ENCODE measurements at places on chromosomes 11 and 22.

DNA sequence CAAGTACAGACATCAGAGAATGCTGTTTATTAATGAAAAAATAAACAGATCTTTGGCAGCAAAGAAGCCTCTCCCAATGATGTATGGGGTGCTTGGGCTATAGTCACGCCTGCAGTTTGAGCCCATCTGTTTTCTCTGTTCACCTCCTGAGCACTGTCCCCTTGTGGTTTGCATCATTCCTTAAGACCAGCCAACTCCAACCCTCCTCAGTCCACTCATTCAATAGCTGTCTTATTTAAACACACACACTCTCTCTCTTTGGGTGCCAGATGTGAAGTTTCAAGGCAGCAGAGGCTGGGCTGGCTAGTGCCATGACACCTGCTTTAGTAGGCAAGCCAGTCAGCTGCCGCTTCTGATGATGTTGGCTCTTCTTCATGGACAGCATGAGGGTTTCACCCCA is 58.1 kb downstream of the POLD3 start:
- no peak for DNase-seq

DNA sequence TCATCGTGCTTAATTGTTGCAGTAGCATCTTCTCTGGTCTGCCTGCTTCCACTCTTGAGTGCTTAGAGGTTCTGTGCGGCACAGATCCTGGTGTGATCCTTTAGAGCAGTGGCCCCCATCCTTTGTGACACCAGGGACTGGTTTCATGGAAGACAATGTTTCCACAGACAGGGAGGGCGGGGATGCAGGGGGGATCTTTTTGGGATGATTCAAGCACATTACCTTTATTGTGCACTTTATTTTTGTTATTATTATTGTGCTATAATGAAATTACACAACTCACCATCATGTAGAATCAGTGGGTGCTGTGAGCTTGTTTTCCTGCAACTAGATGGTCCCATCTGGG is 76.8 kb upstream of the SHANK2 start:
- DNase-seq = no peak

DNA sequence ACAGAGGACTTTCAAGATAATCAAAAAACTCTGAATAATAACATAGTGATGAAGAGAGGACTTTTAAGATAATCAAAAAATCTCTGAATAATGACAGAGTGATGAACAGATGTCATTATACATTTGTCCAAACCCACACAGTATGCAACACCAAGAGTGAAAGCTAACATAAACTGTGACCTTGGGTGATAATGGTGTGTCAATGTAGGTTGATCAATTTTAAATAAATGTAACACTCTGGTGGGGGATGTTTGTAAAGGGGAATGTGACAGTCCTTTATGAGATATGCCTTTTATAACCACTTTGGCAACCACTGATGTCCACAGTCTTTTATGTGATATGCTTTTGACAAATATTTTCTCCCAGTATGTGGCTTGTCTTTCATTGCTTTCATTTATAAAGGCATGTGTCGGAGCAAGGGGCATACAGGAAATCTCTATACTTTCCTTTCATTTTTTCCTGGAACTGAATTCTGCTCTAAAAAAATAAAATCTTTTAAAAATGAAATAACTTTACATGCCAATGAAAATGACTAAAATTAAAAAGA is 10.3 kb upstream of the OR9G1 start:
- no peak for DNase-seq

- peak; percentile 41 for DNase-seq
Observed at GRCh38 chr11:2928605-2929530, at the start of gene PHLDA2. TSS of gene PHLDA2 (minus strand) at chr11:2929420. CDS start at chr11:2929364, 56 bp downstream.

- no peak for DNase-seq
Observed at GRCh38 chr11:68525930-68526329, 65.4 kb downstream of the PPP6R3 start.

DNA sequence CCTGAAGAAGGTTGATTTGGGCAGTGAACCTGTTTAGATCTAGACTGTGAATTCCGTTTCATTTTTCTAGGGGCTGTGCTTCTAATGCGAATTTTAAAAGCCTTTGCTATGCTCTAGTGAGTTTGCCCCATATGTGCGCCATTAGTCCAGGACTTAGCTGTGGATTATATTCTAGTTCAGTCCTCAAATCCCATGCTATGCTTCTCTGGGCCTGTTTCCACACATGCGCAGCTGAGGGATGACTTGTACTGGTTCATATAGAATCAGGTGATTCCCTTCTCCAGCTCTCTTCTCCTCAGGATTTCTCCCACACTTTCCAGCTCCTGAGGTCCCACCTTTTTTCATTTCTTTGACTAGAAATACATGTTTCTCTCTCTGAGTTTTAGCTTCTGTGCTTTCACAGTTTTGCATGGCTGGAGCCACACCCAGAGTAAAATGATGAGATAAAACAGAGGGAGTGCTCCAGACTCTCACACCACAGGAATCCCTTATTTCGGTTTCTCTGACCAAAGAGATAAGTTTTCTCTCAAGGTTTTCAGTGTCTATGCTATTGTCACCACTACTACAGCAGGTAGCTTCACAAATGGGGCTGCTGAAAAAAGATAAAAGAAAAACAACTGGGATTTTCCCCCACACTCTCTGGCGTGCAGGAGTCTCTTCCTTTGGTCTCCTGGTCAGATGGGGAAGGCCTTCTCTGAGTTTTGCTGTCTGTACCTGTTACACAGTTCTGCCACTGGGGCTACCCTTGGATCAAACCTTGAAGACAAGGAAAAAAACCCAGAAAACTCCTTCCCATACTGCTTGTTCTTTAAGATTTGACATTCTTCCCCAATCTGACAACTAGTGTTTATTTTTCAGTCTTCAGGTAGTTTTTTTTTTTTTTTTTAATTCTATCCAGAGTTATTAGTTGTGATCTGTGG is 96.2 kb upstream of the TEAD1 start:
- no peak for DNase-seq

GRCh38 chr11:73141031-73141308 is 1.1 kb downstream of the FCHSD2 start:
- DNase-seq = peak; percentile 24

GRCh38 chr22:19810381-19811201 is 44.1 kb downstream of the GNB1L start:
- no peak for DNase-seq

- no peak for DNase-seq
Observed at GRCh38 chr11:12016246-12016645, 7.8 kb upstream of the DKK3 start.

DNA sequence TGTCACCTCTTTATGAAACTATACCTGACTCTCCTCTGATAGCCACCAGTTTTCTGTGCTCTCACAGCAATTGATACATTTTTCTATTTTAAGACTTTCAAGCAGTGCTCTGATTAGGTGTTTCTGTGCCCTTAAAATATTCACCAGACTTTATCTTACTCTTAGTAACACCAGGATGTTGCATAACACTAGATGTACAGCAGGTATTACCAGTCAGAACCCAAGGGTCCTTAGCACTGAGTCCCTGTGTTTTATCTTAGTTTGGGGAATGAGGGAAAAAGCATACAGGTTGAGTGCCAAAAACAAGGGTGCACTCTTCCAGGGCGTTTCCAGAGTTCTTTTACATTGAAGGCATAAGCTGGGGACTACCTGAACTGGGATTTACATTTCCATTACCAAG is 51.4 kb downstream of the COPB1 start:
- no peak for DNase-seq

DNA sequence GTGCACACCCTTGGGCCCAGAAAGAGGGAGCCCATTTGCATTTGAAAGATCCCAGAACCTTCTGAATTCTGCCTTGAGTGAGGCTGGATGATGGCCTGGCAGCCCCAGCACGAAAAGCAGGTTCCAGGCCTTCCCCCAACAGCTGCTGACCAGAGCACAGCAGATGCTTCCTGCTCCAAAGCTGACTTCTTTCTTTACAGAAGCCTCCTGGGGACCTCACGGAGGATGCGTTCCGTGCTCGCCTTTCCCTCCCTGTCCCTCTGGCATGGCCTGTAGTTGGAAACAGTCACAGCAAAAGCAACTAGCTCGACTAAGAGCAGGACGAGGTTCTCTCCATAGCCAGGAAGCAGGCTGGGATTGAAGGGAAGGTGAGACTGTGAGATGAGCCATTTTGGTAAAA is 107.7 kb upstream of the B3GAT1 start:
- DNase-seq = no peak

DNA sequence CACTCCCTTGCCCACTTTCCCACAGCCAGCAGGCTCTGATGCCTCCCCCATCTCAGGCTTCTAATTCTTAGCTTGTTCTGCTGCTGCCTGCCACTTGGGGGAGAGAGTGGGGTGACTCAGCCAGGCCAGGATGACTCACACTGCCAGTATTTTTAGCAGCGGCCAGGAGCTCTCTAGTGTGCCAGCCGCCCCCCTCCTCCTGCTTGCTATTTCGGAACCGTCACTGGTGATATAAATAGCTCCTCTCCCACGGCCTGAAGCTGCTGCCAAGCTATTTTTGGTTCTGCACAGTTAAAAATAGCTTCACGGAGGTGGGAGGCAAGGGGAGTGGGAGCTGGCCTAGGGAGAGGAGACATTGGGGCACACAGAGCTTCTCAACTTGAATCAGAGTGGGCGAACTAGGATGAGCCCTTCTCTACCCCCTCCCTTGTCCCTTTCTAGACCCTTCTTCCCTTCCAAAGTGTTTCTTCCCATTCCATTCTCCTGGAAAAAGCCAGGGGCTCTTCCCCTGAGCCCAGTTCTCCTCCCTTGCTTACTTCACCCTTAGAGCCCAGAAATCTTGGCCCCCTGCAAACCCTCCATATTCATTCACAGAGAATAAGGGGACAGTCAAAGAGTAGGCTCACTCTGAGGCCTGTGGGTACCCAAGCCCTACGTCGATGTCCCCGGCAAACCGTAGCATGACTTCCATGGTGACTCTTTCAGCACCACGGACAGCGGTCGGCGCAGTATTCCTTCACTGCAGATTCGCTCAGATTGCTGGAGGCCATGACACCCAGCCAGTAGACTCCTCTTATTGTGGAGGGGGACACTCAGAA is 2.5 kb upstream of the NPAS4 start:
- peak; percentile 78 for DNase-seq

DNA sequence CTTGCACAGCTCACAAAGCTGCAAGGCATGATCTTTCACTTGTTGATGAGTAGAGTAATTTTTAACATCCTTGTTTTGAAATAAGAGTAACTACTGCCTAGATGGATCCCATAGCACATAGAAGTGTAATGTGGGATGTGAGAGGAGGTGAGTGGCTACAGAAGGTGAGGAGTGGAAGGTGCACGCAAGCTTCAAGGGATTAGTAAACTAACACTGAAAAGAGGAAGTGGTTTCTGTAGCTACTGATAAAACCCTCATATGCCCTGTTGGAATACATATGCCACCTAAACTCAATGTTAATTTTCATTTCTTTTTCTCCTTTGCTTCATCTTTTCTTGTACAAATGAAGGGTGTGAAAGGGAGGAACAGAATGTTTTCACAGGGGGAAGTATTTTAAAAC is 22.0 kb upstream of the CTSC start:
- no peak for DNase-seq

DNA sequence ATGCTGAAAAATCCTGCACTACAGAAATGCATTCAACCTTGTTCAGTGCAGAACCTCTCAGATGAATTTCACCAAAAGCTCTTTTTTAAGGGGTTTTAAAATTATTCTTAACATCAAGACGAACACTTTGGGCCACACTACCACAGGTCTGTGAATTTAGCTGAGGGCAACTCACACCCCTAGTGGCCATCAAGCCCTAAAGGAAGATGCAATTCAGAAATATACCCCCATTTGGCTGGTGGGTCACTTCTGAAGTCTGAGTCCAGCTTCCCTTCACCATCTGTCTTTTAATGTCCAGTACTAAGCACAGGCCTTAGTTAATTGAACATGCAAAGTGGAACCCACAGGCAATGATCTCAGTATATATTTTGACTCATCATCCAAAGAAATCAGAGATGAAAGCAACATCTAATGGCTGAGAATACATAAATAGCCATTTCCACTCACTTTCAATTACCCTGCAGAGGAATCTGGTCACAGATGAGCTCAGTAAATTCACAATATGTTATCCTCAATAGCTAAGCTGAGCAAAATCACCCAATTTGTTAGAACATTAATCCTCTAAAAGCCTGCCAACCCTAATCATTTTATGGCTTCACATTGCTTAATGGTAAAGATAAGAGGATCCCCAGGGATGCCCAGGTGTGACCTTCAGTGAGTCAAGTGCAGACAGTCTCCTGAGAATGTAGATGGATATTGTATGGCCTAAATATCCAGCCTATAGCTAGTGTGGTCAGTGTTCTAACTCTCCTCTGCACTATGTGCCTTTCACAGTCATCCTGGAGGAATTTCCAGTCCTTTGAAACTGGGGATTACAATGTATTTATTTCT is 50.3 kb downstream of the FAM76B start:
- no peak for DNase-seq

- DNase-seq = peak; percentile 33
Observed at GRCh38 chr22:25564320-25564978, at the start of gene GRK3. TSS of gene GRK3 (plus strand) at chr22:25564675. CDS start at chr22:25565041, 366 bp downstream.

DNA sequence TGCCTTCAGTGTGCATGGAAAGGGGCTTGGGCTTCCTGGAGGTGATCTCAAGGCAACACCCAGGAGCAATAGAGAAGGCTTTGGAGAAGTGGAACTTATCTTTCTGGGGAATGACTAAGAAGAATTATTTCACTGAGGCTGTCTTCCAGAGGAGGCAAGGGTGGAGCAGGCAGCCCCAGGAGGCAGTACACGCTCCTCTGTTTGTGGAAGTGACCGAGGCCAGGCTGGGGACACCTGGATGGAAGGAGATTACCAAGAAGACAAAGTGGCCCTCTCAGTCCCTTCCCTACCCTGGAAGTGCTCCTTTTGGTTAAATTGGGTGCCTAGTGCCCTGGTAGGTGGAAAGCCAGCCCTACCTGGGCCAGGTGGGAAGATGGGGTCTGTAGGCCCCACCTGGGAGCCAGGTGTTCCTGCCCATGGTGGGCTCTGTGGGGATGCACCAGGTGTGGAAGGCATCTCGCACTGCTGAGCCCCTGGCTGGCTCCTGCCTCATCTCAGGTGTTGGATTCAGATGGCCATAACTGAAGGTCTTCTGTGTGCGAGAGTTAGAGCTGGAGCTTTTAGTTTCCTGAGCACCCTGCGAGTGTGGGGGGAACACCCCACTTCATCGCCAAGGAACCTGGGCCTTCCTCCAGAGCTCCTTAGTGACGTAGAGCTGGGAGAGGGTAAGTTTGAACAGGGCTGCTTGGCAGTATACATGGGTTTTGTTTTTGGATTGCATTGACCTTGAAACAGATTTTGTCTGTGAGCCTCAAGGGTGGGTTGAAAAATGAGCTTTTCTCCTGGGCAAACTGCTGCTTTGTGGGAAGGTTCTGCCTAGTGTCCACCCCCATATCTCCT is 46.1 kb downstream of the MICAL2 start:
- no peak for DNase-seq

DNA sequence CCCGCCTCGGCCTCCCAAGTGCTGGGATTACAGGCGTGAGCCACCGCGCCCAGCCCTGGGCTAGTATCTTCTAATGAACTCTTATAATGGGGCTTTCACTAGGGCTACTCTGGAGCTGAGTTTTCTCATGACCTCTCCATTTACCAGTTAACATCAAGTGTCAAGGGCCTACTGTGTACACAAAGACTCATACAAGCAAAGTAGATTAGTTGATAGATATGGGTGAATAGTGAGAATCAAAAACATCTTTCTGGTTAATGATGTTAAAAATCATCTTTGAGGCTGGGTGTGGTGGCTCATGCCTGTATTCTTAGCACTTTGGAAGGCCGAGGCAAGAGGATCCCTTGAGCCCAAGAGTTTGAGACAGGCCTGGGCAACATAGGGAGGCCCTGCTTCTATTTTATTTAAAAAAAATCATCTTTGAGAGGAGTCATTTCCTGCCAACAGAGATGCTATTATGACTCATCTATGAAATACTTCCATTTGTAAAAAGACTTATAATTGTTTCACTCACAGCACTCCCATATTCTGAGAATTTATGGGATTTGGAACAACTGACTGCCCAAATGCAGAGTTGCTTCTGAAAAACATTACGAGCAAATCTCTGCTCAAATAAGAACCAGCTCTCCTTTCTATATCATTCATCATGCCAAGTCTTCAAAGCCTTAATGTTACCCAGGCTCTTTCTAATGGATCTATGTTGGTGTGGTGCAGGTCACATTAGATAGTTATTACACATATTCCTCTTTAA is 57.0 kb downstream of the GDPD4 start:
- no peak for DNase-seq
